ENCODE measurements at places on chromosomes 2 and 18.

DNA sequence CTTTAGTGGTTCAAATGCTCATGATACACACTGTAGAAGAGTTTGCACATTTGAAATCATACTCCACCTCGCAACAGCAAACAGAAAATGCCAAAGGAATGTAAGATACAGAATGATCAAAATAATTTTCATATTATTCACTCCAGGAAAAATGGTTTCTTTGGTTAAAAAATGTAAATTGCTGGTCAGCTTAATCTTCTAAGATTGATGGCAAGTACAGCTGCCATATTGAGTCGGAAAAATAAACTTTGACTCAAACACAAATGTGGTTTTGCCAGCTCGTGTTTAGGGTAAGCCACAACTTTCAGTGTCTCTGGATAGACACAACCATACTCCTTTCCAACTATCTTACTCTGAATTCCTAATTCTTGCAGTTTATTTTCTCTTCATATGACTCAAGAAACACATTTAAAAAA lies 154.9 kb upstream of the SMIM21 start:
- no peak for DNase-seq

GRCh38 chr2:213129311-213129710 lies 22.1 kb downstream of the IKZF2 start:
- DNase-seq: no peak

GRCh38 chr18:58541146-58541788 lies 87.6 kb downstream of the ALPK2 start:
- DNase-seq: no peak

- no peak for DNase-seq
Observed at GRCh38 chr2:127909019-127909418, 23.3 kb upstream of the AMMECR1L start.

DNA sequence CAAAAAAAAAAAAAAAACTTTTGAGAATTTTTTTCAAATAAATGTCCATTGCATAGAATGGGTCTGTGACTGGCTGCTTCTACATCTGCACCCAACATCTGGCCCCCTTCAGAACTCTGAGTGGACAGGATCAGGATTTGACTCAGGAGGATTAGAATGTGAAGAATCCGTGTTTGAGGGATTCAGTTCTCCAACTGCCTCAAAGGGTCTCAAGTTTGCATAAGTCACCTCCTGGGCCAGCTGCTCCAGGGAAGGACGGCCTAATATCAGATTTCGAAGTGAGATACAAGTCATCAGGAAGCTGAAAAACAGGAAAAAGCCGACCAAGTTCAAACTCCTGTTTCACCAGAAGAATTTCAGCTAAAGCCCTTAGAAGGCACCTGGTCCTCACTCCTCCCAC lies 10.9 kb downstream of the MAT2A start:
- DNase-seq: no peak

- DNase-seq: no peak
Observed at GRCh38 chr18:62876828-62877227, 161.5 kb downstream of the PHLPP1 start.

DNA sequence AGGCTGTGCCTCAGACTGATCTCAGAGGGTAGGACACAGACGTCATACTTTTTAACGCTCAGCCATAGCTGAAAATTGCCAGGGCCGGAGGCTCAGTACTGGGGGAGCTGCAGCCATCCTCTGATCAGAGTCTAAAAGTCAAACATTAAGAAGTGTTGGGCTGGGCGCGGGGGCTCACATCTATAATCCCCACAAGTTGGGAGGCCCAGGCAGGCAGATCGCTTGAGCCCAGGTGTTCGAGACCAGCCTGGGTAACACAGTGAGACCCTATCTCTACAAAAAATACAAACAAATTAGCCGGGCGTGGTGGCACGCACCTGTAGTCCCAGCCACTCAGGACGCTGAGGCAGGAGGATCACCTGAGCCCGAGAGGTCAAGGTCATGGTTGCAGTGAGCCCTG lies 48.8 kb downstream of the FAM178B start:
- no peak for DNase-seq

GRCh38 chr18:39305766-39306165 lies 1740.2 kb upstream of the CELF4 start:
- DNase-seq: no peak

DNA sequence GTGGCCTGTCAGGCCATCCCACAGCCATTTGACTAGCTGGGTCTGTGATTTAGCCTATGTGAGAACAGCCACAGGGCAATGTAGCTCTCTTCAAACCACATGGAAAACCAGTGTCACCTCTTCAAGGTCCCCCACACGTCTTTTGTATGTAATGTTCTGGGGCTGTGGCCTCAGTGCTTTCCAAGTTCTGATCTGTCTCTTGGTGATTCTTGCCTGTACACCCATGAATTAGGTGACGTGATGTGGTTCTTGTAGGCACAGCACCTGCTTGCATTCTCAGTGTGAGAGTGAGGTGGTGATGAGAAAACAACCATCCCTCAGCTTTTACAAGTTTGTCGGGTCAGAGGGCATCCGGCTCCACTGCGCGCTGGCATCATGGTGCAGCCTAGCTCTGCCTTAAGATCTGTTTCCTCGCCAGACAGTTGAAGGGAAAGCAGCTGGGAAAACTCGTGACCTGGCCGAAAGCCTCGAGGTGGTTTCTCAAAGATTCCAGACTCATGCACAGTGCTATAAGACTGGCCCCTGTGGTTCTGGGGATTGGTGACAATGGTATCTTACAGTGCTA lies 125.8 kb downstream of the TANC1 start:
- no peak for DNase-seq

DNA sequence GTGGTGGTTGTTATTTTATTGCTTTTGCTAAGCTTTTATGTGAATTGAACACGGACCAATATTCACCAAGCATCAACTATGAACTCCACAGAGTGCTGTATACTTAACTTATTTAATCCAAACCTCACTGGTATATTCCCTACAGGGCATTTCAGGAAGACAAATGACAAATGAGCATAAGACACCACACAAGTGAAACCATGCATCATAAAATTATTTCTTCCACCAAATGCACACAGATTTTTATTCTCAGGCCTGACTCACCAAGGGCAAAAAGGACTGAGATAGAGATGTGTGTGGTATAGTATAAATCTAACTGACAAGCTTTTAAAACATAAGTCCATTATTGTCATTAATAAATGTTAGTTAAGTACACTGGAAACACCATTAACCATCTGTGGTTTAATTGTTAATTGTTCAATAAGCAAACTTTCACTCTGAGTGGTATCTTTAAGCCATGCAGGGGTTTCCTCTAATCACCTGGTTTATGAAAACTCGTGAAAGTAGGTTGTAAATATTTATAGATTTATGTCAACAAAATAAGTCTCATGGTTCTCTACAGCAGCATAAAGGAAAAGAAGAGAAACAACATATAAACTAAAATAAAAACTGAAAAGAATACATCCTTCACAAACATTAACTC lies 77.6 kb upstream of the CRIM1 start:
- DNase-seq: no peak

- no peak for DNase-seq
Observed at GRCh38 chr2:239257511-239257937, 143.3 kb downstream of the HDAC4 start.

DNA sequence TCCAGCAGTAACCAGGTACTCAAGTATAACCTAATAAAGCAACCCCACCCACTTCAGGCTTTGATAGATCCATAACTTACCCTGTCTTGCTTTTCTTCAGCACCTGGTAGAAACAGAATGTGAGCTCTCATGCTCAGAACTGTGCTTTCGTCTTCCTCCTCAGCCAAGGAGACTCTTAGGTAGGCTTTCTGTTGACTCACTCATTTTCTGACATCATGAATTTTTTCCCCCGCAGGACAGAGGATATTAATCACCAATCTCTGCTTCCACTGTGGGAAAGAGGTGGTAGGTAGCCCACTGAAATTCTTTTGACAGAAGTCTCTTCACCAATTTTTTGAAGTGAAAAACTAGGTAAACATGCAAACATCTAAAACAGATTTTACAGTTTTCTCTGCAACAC lies 241.2 kb upstream of the KCNJ3 start:
- DNase-seq: no peak

GRCh38 chr2:234502285-234502918 lies 5.5 kb upstream of the ARL4C start:
- DNase-seq: no peak

DNA sequence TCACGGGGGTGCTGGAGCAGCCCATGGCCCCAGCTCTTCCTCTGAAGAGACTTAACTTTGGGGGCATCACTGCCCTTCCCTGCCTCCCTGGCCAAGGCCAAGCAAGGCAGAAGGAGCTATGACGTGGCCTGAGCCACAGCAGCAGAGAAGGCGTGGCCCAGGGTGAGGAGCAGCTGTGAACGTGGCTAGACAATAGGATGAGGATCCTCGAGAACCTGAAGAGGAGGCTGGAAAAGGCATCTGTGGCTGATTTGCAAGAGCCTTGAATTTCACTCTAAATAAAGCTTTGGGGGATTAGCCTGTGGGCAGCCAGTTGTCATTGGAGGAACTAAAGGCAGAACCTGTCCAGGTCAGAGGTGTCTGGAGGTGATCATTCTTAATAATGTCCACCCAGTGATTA lies 652.9 kb upstream of the ID2 start:
- DNase-seq: no peak

GRCh38 chr2:238763471-238763995 lies 84.4 kb upstream of the TWIST2 start:
- DNase-seq: no peak

DNA sequence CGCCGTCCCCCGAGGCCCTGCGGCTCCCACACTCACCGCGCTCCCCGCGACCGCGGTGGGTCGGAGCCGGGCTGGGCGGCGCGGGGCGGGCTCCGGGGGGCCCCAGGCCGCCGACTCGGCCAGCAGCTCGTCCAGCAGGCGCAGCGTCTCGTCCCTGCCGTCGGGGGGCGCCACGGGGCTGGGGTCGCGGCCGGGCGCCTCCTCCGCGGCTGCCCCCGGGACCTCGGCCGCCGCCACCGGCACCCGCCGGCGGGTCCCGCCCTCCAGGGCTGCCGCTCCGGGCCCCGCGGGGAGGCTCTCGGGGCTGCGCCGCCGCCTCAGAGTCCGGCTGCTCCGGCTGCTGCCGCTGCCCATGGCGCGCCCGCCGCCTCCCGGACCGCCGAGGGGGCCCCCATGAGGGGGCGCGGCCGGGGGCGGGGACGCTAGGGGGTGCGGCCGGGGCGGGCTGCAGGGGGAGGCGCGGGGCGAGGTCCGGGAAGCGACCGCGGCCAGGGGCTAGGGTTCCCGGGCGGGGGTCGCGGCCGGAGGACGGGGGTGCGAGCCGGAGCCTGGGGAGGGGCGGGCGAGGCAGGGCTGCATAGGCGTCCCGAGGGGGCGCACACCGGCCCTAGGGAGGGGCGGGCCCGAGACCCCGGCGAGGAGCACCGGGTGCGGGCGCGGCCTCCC lies at the start of gene CYS1:
Gene CYS1 (minus strand): TSS at position 542 of the 666 bp plus-strand sequence. CDS start 188 bp downstream, at position 354.
- no peak for DNase-seq

GRCh38 chr2:108935271-108935741 lies 53.7 kb downstream of the EDAR start:
- no peak for DNase-seq

DNA sequence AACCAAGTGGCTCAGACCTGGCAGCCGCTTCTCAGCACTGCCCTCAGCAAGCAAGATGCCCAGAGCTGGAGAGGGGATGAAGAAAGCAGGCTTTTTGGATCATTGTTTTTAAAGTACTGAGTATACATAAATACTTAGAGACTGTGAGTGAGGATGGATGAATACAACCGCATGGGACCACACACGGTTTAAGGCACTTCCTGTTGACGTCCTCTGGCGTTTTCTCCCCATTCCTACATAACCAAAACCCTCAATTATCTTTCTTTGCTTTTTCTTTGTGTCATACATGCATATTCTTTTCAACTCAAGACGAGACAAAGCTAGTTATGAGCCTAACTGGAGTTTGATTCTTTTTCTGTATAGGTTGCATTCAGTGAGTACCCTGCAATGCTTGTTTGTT lies 198.4 kb downstream of the GALR1 start:
- no peak for DNase-seq

DNA sequence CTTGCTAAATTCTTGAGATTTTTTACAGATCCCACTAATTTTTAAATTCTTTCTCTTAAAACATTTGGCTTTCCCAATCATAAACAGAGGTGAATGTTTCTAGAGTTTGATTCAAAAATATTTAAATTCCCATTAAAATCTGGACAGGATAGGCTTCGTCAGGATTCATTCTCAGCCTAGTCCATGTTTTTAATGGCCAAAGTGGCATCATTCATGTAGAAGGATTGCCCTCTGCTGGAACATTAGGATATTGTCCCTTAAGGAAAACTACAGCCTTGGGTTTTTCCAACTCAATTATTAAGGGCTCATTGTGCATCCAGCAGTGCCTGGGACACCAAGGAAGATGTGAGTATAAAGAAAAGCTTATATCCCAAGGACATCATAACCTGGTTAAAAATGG lies 71.7 kb downstream of the TPGS2 start:
- DNase-seq: no peak

GRCh38 chr2:70501215-70501614 lies 52.4 kb downstream of the TGFA start:
- no peak for DNase-seq

DNA sequence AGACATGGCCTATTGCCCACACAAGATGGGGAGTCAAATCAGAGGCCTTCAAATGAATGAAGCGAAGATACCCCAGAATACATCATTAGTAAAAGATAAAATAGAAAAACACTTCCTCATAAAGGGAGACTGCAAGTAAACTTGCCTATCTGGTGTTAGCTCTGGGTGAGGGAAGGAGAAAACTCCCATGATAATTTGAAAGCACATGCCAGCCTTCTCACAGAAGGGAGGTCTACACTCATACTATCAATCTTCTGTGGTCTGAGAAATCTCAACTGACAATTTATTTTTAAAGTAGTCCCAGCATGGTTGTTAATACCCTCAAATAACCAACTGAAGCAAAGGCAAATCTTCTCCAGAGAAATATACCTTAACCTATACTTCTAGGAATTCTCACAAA lies 75.4 kb downstream of the EXOC6B start:
- DNase-seq: no peak

- no peak for DNase-seq
Observed at GRCh38 chr18:53603276-53603675, 621.2 kb downstream of the MBD2 start.

GRCh38 chr2:133652398-133652797 lies 84.1 kb upstream of the NCKAP5 start:
- DNase-seq: no peak

- DNase-seq: no peak
Observed at GRCh38 chr2:34660741-34661140, 1061.6 kb upstream of the FAM98A start.

GRCh38 chr18:48455555-48456478 lies 46.6 kb upstream of the ZBTB7C start:
- DNase-seq: peak; percentile 16

- DNase-seq: no peak
Observed at GRCh38 chr2:110124939-110125691, 9.5 kb upstream of the MALL start.

- no peak for DNase-seq
Observed at GRCh38 chr18:63046375-63046774, 273.2 kb downstream of the BCL2 start.

GRCh38 chr2:56102866-56103265 lies 80.9 kb upstream of the CCDC85A start:
- DNase-seq: no peak

DNA sequence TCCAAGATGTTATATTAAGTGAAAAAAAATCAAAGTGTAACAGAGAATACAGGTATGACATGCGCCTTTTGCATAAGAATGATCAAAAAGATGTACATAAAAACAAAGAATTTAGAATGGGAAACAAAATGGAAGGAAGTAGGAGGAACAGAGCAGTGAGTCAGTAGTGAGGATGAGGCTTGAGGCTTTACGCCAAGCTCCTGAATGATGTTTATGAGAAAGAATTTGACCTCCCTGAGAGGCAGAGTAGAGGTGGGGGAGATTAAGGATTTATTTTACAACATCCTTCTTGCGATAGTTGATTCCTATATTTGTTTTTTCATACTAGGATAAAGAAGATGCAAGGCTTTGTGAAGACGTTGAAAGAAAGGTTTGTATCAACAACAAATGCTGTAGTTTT lies 81.4 kb downstream of the DCDC2C start:
- DNase-seq: no peak
